ENCODE measurements at places on chromosomes 7 and 10.
A peak's percentile ranks its signal among the peaks of the same experiment; 100 is the strongest.

GRCh38 chr10:71569775-71570588 lies 149.6 kb downstream of the C10orf105 start:
- DNase-seq: peak; percentile 37

DNA sequence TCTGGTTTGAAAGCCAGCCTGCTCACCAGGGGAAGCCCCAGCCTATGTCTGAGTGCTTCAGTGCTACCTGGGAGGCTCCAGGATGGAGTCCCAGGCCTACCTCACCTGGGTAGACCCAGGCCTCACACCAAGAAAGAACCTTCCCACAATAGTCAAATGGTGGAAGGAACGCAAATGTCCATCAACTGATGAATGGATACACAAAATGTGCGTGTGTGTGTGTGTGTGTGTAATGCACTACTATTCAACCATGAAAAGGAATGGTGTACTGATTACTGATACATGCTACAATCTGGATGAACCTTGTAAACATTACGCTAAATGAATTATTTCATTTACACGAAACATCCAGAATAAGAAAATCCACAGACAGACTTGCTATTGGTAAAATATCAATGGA lies 15.2 kb upstream of the ADRB1 start:
- no peak for DNase-seq

GRCh38 chr7:139495580-139496125 lies 12.2 kb upstream of the KLRG2 start:
- DNase-seq: no peak

- no peak for DNase-seq
Measured at GRCh38 chr7:102275123-102275703, 11.5 kb upstream of the SH2B2 start.

- DNase-seq: no peak
Measured at GRCh38 chr10:129941199-129942018, 22.7 kb downstream of the EBF3 start.

GRCh38 chr7:86411814-86412213 lies 231.9 kb upstream of the GRM3 start:
- DNase-seq: no peak

DNA sequence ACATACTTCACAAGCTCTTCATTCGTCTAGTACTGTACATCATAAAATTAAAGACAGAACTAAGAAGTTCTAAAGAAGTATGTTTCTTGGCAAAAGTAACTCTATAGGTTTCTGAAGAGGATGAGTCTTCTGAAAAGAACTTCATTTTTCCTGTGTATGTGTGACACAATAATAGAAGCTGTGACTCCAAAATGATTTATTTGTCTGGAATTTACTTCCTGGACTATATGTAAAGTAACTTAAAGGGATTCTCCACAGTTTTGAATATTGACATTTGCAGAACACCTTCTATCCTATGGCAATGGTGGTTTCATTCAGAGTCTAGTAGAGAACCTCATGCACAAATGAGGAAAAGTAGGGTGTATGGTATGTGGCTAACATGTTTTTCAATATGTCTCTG lies 19.8 kb upstream of the CLDN12 start:
- DNase-seq: no peak

DNA sequence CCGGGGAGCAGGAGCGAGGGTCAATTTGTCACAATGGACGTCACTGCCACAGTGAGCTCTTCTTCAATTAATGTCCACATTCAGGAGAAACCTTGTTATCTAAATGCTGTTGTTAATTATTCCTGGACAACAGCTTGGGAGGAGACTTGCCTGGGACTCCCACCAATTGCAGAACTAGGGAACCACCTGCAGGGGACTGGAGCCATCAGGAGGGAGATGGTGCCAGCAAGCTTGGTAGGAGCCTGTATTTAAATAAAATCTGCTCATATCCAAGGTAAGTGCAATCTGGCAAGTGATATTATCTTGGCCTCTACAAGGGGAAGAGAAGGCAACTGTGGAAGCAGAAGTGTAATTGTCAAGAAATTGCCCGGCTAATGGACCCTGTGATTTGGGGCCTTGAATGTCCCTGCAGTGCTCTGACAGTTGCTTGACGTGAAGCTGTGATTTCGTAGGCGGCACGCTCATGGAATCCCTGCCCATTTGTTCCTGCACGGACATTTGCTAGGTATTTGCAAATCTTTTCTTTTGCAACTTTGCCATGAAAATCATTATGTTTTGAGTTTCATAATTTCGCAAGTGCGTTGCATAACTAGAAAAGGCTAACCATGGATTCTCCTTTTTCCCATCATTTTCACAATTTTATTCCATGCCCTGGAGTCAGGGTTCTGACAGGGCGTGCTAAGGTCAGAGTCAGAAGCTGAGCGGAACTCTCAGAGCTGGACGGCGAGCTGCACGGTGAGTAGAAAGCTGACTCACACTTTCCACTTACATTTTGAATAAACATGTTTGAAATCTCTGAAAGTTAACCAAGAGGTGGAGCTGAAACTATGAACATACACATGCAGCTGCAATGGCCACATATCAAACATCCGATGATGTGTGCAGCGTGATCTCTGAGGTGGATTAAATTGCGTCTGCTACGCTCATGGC lies 84.9 kb upstream of the TCERG1L start:
- no peak for DNase-seq

- peak; percentile 66 for DNase-seq
Measured at GRCh38 chr7:25359471-25360059, 131.3 kb upstream of the NPVF start.

DNA sequence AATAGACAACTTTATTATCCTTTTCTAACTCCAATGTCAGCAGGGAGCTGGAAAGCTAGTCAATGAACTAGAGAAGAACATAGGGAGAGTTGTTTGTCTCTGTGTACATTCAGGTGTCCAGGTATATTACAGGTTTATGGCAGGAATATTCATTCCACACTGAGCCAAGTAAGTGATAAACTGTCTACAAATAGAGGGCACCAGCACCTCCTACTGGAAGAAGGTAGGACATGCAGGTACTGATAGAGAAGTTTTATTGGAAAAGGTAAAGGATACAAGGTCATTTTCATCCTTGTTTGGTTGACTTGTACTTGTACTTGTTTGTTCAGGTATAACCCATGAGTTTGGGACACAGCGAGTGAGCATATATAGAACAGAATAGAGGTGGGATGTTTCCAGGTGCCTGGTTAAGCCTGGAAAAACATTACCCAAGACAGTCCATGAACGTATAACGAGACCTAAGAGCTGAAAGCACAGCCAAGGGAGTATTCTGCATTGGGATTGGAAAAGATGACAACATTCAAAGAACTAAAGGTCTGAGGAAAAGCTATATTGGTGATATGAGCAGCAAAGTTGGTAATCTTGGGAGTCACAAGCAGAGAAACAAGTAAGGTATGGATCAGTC lies 61.4 kb upstream of the PPP1R3C start:
- DNase-seq: peak; percentile 23

DNA sequence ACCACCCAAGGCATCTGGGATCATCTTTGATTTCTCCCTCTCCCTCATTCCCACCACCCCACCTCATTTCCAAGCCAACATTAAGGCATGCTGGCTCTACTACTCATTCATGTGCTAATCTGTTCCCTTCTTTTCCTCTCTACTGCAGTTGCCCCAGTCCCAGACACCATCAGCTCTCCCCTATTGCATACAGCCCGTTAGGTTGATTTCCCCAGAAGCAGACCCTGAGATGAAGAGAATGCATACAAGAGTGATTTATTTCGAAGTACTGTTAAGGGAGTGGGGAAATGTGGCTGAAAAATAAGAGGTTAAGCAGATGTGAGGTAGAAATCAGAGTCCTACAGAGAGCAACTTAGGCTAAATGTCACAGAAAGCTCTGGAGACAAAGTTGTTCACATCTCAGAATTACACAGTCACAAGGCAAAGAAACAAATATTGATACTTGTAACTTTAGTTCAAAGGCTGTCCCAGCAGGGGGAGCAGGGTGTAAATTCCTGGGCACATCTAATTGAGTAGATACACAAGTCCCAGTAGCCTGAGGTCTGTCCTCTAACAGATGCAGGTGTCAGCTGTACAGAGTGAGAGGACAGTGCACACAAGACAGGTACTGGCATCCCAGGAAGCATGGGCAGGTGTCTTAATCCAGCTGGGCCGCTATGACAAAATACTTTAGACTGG lies 20.9 kb downstream of the AKR1D1 start:
- DNase-seq: peak; percentile 33

DNA sequence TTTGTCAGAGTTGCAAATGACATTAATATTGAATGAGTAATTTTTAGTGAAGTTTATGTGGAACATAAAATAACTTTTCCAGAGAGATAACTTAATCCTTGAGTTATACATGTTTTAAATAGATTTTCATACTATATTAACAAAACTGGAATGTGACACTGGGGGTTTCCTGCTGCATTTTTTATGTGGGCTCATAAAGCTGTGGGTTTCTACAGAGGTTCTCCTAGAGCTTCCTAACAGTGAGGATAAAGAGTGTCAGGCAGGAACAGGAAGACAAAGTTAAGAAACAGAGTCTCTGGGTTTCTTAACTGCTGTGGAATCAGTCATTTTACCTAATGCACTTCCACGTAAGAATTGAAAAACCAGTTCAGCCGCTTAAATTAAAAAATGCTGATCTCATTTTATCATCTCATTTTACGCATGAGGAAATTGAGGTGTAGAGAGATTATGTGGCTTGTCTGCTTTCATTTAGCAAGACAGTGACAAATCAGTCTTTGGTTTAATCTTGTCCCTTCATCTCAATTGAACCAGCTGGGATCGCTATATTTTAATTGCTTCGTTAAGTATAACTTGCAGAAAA lies 5.0 kb downstream of the CD36 start:
- no peak for DNase-seq

GRCh38 chr7:110764852-110765251 lies 326.1 kb upstream of the LRRN3 start:
- no peak for DNase-seq

DNA sequence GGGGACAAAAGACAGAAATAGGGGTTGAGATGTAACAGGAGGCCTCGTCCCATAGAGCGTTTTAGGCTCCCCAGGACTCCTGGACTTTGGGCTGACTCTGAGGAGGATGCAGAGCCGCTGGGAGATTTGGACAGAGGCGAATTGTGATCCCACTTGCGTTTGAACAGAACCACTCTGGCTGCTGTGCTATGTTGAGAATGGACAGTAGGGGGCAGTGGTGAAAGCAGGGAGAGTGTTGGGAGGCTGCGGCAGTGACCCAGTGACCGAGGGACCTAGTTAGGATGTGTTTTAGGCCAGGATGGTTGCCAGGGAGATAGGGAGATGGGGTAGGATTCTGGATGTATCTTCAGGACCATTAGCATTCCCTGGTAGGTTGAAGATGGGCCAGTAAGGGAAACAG lies 271.6 kb downstream of the CCDC3 start:
- no peak for DNase-seq

DNA sequence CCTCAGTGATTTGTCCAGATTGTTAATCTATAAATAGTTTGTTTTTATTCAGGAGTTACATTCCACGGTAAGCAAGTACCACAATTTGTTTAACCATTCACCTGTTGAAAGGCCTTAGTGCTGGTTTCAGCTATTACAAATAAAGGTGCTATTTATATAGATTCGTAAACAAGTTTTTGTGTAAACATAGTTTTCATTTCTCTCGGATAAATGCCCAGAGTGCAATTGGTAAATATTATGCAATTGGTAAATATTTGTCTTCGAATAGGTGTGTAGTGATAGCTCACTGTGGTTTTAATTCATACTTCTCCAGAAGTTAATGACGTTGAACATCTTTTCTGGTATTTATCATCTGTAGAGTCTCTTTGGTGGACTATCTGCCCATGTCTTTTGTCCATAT lies 76.4 kb upstream of the RSU1 start:
- no peak for DNase-seq

DNA sequence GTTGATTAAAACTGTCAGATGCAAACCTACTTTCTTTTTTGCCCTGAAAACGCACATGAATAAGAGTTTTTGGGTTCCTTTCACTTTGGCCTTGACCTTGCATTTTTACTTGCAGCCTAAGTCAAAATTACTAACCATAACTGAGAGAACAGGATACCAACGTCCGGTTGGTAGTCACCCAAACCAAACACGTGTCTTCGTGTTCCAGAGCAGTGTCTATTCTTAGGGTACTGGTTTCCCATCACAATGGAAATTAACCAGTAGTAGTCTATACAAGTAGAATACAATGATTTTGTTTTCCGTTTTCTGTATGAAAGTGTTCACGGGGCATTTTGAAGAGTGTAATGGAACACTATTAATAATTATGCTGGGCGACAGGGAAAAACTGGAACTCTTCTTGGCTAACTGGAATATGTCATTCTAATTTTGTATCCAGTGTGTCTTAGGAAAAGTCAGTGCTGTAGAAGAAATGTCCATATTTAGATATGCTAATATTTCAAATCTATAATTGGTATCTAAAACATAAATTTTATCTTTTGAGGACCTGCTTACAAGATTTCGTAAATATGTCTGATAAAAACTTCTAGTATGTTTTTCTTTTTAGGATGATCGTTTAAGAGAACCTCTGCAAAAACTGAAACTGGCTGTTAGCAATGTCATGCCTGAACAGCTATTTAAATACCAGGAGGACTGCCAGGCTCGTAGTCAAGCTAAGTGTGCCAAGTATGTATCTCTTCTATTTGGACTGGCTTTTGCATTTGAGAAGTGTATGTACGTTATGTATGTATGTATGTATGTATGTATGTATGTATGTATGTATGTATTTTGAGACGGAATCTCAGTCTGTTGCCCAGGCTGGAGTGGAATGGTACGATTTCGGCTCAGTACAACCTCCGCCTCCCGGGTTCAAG lies 40.9 kb downstream of the UBN2 start:
- no peak for DNase-seq

GRCh38 chr7:81503336-81503735 lies 266.5 kb downstream of the HGF start:
- no peak for DNase-seq

- no peak for DNase-seq
Measured at GRCh38 chr10:46052057-46052790, 6.2 kb upstream of the MSMB start.

- no peak for DNase-seq
Measured at GRCh38 chr7:13282377-13282980, 595.0 kb downstream of the ARL4A start.

GRCh38 chr7:53022893-53023292 lies 12.5 kb upstream of the POM121L12 start:
- DNase-seq: no peak

DNA sequence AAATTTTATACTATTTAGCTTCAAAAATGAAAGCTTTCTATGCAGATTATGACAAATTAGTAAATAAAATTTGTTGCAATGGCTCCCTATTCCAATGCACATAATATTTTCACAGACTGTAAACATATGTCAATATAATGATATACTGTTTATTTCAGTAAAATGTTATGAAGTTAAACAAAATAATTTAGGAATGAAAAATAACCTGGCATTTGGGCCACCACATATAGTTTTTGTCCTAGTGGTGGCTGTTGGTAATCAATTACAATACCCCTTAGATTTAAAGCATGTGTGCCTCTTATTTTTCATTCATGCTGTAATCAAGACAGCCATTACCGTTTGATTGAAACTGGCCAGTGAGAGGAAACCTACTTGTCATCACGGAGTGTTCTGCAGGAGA lies 928.5 kb upstream of the KCND2 start:
- no peak for DNase-seq
